ENCODE measurements at places on chromosomes 6 and 20.
A peak's percentile ranks its signal among the peaks of the same experiment; 100 is the strongest.

DNA sequence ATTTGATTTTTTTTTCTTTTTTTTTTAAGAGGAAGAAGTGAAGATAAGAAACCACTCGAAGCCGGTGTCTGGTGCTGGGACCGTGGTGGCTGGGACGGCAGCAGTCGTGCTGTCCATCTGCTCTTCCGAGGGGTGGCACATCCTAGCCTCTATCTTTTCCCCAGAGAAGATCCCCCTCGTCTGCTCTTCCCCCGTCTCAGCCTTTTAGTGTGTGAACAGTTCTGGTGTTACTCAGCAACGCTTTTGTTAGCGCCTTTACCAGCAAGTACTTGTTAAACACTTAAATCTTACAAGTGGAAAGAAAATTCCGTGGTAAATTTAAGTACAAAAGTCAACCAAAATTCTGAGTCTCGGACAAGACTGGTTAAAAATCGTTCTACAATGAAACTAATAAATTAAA is 90.1 kb downstream of the RSPH3 start:
- DNase-seq = no peak

DNA sequence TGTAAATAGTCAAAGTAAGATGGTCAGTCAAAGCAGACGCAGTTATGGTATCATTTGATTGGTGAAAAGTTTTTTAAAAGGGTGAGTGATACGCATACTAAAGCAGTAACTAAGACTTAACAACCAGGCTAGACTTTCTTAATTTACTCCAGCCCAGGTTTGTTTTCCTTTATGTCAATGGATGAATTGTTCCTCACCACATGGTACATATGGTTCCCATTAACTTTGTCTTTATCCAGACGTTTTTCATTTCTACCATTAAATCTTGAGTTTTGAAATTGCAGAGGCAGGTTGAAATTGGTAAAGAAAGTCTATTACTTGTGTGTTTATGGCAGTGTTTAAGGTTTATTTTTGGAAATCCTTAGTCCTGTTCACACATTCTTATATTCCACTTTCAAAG is 98.5 kb upstream of the SCGN start:
- DNase-seq = no peak

GRCh38 chr6:32432050-32432450 is 7.6 kb upstream of the HLA-DRA start:
- no peak for DNase-seq

- DNase-seq = no peak
These were observed 12.9 kb downstream of the PARD6B start for GRCh38 chr20:50744143-50744792.

DNA sequence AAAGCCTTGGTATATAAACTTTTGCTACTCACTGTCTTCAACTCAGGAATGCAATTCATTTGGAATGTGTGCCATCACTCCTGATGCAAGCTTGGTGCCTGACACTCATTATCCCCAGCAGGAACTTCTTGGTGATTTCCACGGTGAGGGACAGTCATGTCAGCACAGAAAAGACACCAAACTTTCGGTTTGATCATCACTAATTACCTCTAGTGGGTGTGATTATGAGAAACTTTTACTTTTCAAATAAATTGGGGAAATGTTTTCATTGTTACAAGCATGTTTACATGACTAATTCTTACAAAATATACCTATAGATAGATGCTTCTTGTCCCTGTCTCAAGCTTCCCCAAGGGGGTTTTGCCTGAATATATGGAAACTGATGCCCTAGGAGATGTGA is 40.9 kb downstream of the RPP40 start:
- DNase-seq = no peak

- no peak for DNase-seq
These were observed 54.4 kb upstream of the GTSF1L start for GRCh38 chr20:43781215-43781614.

- DNase-seq = no peak
These were observed 67.4 kb downstream of the CDH22 start for GRCh38 chr20:46240881-46241280.

- DNase-seq = no peak
These were observed 418.0 kb upstream of the SULF2 start for GRCh38 chr20:48203252-48203651.

- DNase-seq = no peak
These were observed 43.2 kb downstream of the KHDC1L start for GRCh38 chr6:73182021-73182607.

DNA sequence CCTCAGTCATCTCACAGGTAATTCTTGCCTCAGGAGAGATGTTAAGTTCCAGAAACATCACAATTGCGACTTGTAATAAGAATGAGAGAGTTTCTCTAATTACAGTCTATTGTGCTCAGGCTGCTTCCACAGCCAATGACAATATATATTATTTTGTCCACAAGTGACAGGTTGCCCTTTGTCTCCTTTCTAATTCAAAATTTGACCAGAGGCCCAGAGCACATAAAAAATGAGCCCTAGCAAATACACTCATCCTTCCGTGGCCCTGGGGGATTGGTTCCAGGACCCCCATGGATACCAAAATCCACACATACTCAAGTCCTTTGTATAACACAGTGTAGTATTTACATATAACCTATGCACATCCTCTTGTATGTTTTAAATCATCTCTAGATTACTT is 88.1 kb upstream of the TMEM170B start:
- DNase-seq = no peak

DNA sequence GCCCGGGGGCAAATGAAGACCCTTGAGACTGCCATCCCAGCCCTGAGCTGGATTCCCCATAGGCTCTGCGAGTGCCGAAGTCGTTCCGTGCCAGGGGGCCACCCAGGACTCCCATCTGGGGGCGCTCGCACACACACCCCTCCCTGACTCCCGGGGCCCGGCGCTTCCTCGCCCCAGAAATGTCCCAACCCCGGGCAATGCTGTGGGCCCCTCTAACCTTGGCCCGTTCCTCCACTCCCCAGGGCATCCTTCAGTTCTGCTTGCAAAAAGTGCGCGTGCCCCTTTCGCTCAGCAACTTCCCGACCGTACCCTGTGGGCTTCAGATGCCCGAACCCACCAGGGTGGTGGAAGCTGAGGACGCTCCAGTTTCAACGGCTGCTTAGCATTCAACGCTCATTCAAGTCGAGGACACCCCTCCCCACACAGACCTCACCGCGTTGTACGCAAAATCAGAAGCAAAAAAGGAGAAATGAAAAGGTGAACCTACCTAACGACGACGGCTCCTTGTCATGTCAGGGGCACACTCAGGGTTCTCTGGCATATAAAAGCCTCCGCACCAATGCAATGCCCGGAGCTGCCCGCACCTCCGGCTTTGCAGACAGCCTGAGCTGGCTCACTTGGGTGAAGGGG is 25.3 kb downstream of the RIPOR2 start:
- peak; percentile 41 for DNase-seq

DNA sequence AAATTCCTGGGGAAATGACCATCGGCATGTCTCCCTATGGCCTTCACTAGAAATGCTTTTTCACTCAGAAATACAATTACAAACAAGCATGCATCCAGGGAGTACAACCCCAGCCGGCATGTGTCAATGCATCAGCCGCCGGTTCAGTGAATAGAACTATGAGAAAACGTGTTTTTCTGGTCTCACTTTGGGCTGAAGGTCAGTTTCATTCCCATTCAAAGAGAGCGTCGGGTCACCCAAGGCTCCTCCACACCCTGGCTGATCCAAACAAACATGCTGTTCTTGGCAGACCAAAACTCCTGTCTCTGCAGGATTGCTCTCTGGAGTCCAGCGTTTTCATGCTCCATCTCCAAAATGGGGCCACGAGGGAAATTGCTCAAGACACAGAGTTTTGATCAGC is 35.5 kb upstream of the NXT1 start:
- no peak for DNase-seq

GRCh38 chr6:4287811-4288244 is 152.5 kb upstream of the ECI2 start:
- no peak for DNase-seq

DNA sequence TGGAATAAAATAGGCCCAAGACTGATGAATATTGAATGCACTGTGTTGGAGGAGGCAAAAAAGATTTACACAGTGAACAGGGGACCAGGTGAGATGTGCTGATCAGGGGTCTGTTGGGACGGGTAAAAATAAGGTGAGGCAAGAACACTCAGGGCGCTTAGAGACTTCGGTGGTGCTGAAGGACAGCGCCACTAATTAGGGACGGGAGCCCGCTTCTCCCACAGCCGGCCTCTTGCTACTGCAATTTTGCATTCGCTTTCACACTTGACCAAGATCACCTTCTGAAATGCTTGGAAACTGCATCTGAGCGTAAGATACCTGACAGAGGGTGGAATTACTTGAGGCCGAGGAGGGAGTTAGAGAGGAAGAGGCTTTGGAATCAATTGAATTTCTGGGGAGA is 7.3 kb downstream of the TFAP2D start:
- DNase-seq = no peak

GRCh38 chr20:62159839-62160238 is 16.3 kb downstream of the SS18L1 start:
- DNase-seq = peak; percentile 46

- DNase-seq = no peak
These were observed 146.5 kb upstream of the ZNF217 start for GRCh38 chr20:53739799-53740785.

DNA sequence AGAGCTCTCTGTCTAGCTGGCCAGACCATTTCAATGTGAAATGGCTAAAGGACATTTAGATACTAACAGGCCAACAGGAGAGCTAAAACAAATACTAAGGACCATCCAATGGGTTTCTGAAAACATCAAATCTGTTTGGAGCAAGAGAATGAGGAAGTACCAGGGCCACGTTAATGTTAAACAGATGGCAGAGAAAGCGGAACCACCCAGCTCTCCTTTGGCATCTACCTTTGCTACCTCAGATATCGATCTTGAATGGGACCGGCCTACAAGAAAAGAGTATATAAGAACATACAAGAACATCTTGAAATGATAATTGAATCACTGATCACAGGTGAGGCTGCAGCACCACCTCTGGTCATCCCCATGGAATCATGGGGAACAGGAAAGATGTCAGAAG is 31.8 kb downstream of the KCNK5 start:
- no peak for DNase-seq

DNA sequence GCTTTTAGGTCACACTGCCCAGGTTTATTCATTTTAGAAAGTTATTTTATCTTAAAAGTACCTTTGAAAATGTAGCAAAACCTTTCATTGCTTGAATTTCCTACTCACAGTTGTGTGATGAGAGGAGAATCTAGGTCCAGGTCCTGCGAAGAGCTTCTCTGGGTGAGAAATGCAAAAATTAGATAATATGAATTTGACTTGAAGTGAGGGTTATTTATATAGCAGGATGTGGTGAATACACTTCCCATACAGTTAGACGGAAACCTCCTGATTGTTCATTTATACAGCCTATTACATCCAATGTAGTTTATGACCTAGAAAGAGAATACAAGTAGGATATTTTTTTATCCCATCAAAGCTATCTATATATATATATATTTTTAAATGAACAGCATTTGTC is 30.5 kb downstream of the CDKAL1 start:
- DNase-seq = no peak

GRCh38 chr6:119426619-119427018 is 77.1 kb upstream of the MAN1A1 start:
- no peak for DNase-seq

DNA sequence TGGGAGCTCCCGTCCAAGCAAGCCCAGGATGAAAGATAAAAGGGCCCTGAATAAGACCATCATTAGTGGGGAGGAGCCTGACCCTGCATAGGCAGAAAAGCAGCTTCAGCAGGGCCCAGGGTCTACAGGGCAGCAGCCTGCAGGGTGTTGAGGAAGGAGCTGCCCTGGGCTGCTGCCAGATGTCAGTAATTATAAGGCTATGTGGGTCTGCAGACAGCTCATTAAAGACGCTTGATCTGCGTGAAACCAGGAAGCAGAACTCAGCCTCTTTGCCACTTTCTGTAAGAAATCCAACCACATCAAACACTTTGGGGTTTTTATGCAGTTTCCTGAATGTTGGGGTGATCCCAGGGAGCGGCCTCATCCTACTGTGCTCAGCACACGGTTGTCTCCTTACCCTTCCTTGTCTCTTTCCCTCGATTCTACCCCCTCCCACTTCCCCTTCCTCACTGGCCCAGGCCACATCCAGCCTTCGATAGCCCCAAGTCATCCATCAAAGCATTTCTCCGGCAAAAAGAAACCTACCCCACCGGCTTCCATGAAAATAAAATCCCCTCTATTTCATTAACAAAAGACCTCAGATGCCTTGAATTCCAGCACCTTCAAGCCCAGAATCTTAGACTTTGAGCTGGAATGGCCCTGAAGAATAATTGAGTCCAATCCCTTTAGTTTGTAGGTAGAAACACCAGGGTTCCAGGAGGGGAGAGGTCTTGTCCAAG is 1.0 kb upstream of the TGM6 start:
- no peak for DNase-seq

- no peak for DNase-seq
These were observed 26.2 kb upstream of the SLC35D3 start for GRCh38 chr6:136895901-136896300.

DNA sequence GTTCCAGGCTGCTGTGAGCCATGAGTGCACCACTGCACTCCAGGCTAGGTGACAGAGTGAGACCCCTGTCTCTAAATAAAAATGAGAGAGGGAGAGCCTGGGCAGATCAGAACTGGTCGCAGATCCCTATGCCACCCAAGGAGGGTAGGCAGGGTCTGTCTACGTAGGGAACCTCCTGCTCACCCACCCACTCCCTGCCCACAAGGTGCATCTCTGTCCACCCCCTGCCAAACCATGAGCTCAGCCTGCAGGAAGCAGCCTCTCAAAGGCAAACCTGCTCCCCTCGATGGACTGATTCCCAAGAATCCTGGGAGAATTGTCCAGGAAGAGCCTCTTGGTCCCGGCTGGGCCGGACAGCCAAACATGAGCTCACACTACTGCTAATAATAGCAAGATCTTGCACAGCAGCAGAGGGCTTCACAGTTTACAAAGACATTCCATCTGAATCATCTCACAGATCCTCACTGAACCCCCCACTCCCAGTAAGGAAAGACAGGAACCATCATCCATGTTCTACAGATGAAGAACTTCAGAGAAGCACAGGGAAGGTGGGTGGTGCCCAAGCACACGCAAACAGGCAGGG is 27.8 kb upstream of the TLDC2 start:
- DNase-seq = no peak

DNA sequence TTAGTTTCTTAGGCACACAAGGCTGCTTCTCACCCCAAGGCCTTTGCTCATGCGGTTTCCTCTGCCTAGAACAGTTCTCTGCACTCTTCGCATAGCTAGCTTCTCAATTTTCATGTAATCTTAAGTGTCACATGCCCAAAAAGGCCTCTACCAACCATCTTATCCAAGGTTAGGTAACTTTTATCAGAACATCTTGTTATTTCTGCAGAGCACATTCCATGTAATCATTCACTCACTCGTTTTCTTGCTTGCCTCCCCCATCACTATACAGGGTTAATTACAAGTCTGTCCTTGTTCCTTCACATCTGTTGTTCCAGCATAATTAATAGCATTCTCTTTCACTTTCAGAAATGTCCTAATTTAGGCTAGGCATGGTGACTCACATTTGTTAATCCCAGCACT is 53.8 kb downstream of the NCOA6 start:
- DNase-seq = no peak

DNA sequence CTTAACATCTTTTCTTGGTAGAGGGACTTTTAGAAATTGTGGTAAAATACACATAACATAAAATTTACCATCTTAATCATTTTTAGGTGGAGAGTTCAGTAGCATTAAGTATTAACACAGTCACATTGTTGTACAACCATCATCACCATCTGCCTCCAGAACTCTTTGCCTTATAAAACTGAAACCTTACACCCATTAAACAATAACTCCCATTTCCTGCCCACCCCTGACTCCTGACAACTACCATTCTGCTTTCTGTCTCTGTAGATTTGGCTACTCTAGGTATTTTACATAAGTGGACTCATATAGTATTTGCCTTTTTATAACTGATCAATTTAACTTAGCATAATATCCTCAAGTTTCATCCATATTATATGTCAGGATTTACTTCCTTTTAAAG is 88.7 kb downstream of the ZHX3 start:
- DNase-seq = no peak
